Activated naive CD8-positive, alpha-beta T cell treated with anti-CD3 and anti-CD28 coated beads, Interleukin-2, amount 50 U/mL, for 16 hours (primary cell): ENCODE measurements at places on chromosomes 12 and 14.

- no peak for DNase-seq
Observed at GRCh38 chr14:58055497-58056010, 96.5 kb downstream of the ARMH4 start.

DNA sequence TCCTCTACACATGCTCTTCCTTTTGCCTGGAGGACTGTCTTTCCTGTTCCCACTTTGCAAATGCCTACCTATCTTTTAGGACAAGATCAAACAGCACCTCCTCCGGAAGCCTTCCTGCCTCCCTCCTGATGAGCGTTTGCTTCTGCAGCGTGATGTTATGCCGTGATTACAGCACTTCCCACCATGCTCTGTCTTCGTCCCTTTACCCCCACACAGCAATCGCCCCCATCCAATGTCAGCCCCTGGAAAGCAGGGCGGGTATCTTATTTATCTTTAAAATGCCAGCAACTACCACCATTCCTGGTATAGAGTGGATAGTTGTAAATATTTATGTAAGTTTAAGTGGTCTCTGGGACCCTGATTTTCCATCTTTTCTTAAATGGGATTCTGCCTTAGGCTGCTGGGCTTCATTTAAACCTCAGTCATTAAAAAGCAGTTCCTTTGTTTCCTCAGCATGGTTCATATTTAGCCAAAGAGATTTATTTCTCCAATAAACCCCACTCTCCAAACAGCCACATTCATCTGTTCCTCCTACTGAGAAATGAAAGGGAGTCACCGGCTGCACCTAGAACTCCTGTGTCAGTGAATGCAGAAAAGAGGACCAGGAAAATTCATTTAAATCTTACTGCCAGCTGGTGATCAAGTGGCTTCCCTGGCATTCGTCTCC, 33.8 kb upstream of the SLC24A4 start:
- DNase-seq: no peak

DNA sequence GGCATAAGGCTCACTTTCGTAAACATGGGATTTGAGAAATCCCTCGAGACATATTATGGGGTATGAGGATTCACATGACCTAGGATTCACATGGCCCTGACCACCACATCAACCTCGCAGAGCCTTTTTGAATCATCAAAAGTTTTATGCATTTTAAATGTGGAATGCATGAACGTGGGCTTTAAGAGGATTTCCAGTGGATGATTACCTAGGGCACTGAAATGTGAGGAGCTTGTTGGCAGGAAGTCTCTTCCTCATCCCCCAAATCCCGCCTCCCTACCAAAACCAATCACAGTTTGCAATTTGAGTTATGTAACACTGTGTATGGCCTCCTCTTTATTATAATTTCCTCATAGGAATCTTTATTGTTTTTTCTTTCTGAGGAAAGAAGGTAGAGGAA, 659.6 kb upstream of the TBX3 start:
- DNase-seq: no peak

DNA sequence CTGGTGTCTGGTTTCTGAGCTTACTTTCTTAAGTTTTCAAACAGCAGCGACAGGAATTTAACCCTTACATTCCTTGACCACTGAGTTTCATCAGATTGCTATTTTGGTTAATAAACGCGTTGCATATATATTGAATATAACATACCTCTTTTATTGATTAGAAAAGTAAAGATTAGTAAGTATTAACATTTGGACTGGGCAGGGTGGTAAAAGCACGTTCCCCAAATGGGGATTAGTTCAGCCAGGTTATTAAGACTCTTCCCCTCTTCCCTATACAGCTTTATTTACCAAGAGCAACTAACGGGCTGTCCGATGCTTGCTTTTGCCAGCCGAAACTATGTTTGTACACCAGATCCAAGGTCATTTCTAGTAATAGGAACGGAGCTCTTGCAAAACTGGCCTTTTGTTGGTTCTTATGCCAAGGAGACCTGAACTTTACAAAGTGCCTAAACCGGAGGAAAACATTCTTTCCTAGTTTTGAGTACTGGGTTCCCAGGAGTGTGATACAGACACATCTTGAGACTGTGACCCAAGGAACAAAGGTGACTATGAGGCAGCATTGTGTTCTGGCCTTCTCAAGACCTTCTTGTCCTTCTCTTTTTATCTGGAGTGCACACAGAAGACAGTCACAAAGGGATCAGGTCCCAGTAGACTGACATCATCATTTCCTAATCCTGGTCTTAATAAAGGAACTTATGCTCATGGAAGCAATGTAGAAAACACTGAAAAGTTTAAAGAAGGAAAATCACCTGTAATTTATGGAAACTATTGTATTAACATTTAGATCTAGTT, 2.6 kb downstream of the GLRX5 start:
- DNase-seq: no peak

GRCh38 chr14:101687756-101688546, 73.6 kb upstream of the PPP2R5C start:
- no peak for DNase-seq
